ENCODE measurements at places on chromosomes 12 and 14.

DNA sequence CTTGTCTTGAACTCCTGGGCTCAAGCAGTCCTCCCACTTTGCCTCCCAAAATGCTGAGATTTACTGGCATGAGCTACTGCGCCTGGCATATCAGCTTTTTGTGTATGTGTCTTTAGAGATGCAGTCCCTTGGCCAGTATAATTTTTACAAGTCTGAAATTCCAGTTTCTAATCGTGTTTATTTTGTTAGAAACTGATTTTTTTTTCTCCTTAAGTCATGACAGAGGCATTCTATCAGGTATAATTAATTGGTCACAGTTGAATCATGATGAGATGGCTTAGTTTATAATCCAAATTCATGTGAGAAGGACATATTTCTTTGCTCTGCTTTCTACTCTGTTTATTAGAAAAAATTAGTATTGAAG, 98.9 kb downstream of the PCNX1 start:
- DNase-seq: no peak

DNA sequence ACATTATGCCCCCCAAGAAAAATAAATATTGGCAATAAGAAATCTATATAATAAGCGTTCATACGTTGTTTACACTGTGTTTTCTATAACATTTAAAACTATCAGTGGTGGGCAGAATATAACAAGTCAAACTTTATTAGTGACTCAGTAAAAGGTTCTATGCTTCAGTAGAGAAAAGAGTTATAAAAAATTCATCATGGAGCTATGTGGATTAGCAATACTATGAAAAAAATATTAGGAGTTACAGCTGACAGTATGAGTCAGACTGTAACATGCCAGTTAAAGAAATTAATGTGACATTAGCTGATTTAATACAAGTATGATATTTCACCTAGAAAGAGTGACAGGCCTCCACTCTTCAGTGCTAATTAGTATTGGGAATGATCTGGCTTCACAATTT, 125.1 kb upstream of the GARIN6 start:
- DNase-seq: no peak

- DNase-seq: no peak
Observed at GRCh38 chr12:102195826-102196225, 1.8 kb downstream of the PMCH start.

- DNase-seq: no peak
Observed at GRCh38 chr14:29233188-29233587, 466.6 kb downstream of the FOXG1 start.

- no peak for DNase-seq
Observed at GRCh38 chr12:98453070-98453469, 62.3 kb upstream of the TMPO start.
